Stimulated activated CD8-positive, alpha-beta memory T cell treated with anti-CD3 and anti-CD28 coated beads, Interleukin-7, amount 100 ng/mL, for 48 hours (primary cell): ENCODE measurements at places on chromosomes 4 and X.

DNA sequence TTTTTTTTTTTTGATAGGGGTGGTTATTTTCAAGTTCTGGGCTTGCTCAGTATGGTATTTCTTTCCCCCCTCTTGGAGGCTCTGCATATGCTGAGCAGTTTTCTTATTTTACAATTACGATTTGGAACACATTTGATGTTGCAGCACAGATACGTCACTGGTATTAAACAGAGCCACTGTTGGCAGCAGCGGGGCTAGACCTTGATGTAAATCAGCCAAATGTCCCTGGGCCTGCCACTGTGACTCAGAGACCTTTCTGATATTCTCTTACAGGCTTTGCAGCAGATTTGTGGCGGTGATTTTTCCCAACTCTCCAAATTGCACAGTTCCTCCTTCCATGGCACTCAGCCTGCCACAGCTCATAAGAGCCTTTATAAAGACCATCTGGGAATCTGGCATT lies 81.1 kb downstream of the VMA21 start:
- no peak for DNase-seq

DNA sequence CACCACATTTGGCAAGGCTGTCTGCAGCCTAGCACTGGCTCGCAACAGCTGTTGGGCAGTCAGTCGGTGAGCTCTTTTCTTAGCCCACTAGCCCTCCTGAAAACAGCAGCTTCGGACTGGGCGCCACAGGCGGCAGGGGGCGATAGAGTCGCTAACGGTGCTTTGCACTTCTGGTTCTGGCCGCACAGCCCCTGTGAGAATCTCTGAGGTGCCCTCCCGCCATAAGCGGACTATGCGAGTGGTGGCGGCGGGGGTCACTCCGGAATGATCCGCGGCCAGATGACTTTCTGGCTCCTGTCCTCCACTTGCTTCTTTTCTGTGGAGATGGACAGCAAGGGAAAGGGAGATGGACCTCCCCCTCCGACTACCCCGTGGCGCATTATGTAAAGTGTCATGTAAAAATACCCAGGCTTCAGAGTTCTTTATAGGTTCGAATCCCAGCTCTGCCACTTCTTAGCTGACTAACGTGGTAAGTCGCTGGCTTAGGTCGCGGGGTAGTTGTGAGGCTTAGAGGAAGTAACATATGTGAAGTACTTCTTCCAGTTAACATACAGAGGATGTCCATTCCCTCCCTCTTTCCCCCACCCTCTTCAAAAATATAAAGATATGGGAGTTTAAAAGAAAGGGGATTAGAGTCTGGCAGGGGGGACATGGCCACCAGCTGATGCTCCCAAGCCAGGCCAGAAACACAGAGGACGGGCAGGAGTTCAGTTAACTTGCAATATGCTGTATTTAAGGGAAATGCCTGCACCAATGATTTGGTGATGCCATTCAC lies 11.0 kb downstream of the ARHGAP36 start:
- no peak for DNase-seq

- DNase-seq, result no peak
These were observed 125.4 kb downstream of the CPE start for GRCh38 chr4:165504184-165504583.

DNA sequence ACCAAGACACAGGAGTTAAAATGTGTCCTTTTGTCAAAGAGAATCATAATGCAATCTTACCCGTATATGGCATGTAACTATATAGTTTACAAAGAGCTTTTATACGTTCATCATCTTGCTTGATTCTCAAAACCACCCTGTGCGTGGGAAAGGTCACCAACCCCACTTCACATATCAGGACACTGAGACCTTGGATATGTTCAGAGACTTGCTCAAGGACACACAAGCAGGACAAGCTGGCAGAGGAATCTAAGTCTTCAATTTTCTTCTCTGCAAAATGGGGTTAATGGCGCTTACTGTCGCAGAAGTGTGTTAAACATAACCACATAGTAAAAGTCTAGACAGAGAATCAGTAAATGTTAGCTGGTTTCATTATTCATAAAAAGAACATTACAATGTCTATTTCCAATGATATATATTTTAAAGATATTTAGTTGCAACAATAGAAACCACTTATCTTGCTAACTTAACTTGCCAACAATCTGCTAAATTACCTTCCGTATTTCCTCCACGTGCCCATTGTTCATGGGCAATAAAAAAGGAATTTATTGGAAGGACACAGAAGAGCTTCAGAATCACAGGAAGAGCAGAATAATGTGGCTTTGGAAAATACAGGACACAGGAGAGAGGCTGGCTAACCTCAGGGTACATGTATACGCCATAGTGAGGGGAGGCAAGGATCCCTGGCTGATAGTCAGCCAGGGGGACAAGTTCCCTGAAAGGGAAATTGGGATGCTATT lies 64.6 kb upstream of the TAPT1 start:
- DNase-seq, result no peak

- no peak for DNase-seq
These were observed 45.1 kb downstream of the NR3C2 start for GRCh38 chr4:148396986-148397673.

DNA sequence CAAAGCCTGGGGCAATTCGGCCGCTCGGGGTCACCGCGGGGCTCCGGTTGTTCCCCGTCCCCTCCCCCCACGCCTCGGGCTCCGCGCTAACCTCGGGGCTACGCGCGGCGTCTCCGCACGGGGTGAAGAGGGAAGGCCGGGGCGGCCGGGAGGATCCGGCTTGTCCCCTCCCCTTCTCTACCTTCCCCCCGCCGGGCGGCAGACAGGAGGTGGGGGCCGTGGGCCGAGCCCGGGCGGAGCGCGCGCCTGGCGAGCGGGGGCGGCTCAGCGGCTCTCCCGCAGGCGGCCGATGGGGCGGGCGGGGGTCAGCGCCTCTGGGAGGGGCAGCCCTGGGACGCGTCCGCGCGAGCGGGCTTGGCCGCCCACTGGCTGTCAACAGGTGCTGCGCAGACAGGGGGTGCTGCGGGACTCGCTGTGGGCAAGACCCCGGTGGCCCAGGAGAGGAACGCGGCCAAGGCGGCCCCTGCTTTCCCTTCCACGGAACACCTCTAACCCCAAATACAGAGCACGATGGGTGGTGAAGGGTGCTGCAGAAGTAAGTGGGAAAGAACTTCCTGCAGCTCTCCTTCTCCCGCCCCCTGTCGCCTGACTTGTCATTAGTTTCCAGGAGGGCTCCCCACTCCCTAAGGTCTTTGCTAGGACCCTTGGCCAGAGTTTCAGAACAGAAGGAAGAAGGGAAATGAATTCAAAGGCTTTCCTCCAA lies at the start of gene PDGFC:
TSS of gene PDGFC (minus strand) at position 124 of the 703 bp plus-strand sequence. CDS start 896 bp downstream, outside the sequence.
- DNase-seq, result no peak

- DNase-seq, result no peak
These were observed 668.2 kb upstream of the NDST4 start for GRCh38 chr4:115781528-115782146.

GRCh38 chr4:113209652-113210320 lies 160.3 kb downstream of the ANK2 start:
- no peak for DNase-seq

DNA sequence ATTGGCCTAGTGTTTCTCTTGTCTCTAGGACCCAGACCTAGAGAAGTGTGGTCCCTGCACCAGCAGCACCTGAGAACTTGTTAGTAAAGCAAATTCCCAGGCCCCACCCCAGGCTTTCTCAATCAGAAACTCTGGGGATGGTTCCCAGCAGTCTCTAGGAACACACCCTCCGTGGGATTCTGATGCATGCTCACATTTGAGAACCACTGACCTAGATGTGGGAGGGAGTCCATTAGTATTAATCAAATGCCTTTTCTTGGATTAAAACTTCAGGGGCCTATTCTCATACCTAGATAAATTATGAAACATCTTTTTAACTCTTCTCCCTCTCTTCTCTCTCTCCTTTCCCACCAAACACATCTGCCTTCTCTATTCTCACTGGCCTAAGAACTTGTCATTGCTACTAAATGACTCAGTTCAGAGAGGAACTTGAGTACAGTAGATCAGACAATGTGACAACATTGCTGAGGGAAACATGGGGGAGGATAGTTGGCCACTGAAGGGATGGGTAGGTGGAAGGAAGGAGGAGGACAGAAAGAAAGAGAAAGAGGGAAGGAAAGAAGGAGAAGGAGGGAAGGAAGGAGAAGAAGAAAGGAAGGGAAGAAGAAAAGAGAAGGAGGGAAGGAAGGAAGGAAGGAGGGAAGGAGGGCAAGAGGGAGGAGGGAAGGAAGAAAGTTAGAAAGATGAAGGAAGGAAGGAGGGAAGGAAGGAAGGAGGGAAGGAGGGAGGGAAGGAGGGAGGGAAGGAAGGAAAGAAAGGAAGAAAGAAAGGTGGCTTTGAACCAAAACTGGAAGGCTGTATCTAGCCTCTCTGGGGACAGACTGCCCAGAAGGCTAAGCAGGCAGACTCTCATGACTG lies 132.7 kb upstream of the MAP3K15 start:
- DNase-seq, result no peak

GRCh38 chrX:108070891-108071290 lies 20.5 kb downstream of the PSMD10 start:
- no peak for DNase-seq

DNA sequence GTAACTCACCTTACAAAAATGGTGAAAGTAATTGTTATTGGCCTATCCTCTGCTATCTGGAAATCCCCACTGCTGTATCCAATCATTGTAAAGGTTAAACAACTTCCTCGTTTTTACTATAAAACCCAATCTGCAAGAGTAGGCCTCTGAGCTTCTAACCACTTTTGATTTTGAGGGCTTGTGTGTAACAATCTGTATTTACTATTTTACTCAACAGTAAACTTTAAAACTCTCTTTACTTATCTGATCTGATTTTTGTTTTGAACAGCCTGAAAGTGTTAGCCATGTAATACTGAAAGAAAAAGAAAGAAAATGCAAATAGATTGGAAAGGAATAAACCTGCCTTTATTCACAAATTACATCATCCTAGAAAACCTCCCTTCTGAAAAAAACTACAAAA lies 63.1 kb downstream of the SLC10A7 start:
- no peak for DNase-seq

DNA sequence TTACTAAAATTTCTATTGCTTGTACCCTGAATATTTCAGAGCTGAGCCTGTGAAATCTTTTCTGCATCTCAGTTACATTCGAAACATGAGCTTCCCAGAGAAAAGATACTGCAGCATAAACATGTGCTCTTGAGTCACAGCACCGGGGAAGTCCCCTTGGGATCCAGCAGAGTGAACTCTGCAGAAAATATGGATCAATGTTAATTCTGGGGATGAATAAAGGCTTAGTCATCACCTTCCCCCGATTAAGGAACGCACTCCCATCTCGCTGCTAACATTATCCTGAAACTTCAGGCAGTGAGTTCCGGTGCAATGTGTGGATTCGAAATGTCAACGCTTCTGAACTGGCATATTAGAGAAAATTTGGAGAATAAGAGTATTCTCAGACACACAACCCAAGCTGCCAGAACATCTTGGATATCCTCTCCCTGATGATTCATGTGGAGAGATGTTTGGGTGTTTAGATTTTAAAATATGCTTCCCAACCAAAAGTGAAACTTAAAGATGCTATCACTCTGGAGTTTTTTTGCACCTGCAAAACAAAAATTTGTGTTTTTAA lies 90.8 kb downstream of the IRF2 start:
- no peak for DNase-seq

DNA sequence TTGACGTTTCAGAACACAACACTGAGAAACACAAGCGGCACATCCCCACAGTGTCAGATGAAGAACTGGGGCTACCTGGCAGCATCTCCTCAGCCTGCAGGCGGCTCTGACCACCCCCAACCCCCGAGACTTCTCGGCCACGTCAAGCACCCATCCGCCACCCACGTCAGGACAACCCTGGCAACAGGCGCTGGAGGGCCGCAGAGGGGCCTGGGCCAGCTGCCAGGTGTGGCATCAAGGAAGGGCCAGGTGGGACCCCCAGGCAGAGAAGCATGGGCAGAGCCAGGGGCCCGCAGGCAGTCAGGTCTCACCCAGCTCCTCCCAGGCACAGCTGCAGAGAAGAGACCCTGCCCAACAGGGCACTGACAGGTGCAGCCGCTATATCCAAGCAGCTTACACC lies 22.3 kb downstream of the GAK start:
- DNase-seq, result no peak
